ENCODE measurements at places on chromosomes 6 and 20.

DNA sequence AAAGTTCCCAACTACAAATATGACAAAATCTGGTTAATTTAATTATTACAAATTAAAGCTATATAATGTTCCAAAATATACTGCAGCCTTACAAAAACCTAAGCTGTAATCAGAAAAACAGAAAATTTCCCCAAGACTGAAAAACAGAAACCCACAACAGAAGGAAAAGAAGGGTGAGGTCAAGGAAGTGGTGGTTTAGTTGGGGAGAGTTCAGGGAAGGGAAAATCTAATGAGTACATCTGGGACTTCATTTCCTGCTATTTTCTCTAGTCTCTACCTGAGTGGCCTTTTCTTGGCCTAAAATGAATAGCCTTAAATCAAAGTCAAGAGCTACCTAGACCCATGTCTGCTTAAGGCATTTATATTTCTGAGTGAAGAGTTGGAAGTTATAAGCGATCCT, 66.2 kb upstream of the BEND6 start:
- no peak for DNase-seq

DNA sequence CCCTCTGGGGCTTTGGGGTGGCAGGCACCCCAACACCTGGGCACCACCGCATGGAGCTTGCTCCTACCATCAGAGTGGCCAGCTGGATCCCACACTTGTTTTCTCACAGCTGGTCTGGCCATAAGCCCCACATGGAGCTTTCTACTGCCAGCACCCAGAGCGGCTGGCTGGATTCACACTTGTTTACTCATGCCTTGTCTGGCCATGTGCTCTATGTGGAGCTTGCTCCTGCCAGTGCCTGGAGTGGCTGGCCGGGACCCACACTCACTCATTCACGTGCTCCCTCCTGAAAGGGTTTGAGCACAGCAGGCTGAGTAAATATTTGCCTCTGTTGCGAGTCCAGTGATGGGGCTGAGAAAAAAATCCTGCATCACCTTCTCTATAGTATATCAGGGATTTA, 487.0 kb downstream of the CD109 start:
- no peak for DNase-seq

DNA sequence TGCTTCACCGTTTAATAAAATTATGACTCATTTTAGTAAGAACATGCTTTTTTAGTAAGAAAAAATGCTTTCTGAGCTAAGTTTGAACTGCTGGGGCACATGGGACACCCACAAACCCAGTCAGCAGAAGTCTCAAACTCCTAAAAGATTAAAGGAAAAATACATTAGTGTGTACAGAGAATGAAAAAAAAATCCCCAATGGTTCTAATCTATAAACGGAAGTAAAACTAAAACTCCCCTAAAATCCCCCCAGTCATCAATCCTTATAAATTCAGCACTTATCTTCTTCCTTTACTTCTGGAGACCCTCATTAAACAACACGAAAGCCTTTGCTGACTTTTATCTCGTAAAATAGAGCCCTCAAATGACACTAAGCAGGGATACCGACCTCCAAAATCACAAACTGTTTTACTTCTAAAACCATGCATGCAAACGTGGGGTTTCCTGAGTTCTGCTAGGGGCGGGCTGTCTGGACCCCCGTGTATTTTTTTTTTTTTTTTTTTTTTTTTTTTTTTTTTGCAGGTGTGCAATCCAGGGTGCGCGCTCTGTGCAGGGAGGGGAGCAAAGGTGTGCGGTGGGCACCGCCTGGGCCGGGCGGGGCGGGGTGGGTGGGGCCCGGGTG, 1.1 kb upstream of the MYB start:
- no peak for DNase-seq

DNA sequence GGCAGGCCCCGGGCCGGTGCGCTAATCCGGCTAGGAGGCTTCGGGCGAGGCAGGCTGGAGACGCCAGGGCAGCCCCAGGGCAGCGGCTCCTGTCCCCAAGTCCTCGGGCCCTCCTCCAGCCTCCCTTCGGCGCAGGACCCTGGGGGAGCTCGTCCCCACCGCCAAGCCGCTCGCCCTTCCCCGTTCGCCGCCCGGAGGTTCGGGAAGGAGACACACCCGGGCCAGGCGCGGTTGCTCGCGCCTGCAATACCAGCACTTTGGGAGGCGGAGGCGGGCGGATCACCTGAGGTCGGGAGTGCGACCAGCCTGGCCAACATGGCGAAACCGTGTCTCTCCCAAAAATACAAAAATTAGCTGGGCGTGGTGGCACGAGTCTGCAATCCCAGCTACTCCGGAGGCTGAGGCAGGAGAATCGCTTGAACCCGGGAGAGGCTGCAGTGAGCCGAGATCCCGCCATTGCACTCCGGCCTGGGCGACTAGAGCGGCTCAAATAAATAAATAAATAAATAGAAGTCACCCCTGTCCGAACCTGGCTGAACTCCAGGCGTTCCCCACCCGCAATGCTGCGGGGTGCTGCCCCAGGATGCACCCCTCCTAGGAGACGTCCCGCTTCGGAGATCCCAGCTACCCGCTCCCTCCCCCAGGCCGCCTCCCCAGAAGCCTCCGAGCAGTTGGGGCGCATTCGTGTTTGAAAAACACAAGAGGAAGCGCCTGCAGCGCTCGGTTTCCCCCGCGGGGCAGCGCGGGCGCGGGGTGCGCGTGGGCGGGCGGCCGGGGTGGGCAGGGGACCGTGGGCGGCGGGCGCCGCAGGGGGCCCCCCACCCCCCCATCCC, 27.5 kb downstream of the SERPINB9 start:
- DNase-seq = no peak

GRCh38 chr6:11730641-11731040, 48.0 kb downstream of the ADTRP start:
- DNase-seq = no peak

DNA sequence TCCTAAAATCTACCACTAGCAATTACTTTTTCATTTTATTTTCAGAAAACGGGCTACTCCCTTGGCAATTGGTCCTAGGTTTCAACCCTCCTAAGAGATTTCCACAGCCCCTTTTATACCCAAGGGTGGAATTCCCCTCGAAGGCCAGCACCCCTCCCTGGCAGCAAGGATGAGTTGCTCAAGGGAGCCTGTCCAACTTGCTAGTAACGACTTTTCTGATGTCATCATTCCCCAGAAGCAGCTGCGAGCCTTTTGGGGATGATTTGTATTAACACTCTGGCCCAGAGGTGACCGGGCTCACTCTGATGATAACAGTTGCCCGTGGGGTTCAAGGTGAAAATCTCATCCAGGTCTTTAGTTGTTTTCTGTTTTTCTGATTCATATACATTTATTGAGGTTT, 30.7 kb upstream of the NAA20 start:
- DNase-seq = no peak
